ENCODE measurements at places on chromosomes 16 and 17.

DNA sequence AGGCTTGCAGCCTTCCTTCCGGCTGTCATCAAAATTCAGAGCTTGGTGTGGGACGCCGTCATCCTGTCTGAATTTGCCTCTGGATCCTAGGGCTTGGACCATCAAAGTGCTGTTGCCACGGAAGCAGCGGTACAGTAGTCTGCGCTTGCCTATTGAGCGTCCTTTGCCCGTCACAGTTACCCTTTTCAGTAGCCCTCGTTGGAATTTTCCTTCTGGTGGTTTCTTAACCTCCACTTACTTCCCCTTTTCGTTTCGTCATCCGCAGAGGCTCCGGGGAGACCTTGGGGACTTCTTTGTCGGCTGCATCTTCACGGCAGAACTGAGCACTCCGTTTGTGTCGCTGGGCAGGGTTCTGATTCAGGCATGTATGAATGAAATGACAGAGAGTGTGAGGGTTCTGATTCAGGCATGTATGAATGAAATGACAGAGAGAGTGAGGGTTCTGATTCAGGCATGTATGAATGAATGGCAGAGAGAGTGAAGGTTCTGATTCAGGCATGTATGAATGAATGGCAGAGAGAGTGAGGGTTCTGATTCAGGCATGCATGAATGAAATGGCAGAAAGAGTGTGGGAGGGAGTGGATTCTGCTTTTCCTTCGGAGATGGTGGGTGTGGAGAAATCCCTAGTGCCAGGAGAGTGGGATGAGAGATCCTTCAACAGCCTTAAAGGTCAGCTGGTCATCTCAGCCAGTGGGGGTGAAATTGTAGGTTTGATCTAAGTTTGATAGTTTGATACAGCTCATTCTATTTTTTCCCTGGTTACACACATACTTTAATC, 8.0 kb downstream of the TLCD3A start:
- DNase-seq: no peak

GRCh38 chr17:67435122-67435521, 58.0 kb downstream of the PITPNC1 start:
- no peak for DNase-seq

GRCh38 chr17:64028874-64029464, 8.5 kb upstream of the ICAM2 start:
- DNase-seq: peak; percentile 61

GRCh38 chr17:17612085-17613022, 20.8 kb upstream of the PEMT start:
- DNase-seq: no peak

GRCh38 chr17:78838574-78839005, 2.0 kb downstream of the USP36 start:
- DNase-seq: no peak

DNA sequence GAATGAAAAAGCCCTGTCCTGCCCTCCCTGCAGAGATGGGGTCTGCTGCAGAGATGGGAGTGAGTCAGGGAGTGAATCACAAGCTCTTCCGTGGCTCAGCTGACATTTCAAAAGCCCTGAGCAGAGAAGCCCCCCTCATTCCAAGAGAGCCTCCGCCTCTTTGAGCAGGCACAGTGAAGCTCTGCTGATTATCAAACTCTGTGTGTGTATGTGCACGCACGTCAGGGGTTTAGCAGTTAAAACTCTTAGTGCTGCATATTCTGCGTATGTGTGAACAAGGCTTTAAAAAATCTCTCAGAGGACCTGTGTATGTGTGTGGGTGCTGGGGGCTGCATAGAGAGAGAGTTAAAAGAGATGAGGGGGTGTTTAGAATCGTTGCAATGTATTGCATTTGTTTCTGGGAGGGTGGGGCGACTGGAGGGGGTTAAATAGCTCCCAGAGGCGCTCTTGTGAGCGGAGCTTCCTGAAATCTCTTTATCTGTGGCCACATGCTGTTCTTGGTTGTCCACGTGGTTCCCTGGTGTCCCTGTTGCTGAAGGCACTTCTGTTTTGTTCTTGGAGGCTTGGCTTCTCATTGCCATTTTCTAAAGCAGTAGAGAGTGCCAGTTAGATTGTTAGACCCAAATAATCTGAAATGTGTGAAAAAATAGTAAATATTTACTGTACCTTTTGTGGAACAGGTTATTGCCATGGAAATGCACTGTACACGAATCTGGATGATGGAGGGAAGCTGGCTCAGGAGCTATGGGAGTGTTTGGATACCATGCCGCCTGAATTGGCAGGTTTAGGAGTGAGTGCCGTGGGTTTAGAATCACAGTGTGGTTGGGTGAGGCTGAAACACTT, 116.6 kb downstream of the PRKCB start:
- no peak for DNase-seq
